Activated effector memory CD4-positive, alpha-beta T cell treated with anti-CD3 and anti-CD28 coated beads, Interleukin-2, amount 50 U/mL, for 16 hours (primary cell): ENCODE measurements at places on chromosomes 7 and 10.

DNA sequence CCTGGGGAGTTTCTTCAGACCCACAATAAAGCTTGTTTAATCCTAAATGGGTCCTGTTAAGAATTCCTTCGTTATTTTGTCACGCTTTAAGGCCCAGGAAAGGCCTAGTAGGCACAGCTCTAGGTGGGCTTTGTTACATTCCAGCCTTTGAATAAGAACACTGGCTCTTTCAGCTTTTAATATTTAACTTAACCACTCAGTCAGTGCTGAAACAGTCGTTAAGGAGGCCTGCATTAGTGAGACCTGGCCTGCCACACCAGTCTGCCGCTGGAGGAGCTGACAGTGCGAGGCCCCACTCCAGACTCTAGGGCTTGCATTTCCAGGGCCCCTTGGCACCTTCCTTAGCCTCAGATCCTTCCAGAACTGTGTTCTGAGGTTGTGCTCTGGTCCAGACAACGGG lies 351.4 kb downstream of the GLRX3 start:
- DNase-seq, result peak; percentile 19

DNA sequence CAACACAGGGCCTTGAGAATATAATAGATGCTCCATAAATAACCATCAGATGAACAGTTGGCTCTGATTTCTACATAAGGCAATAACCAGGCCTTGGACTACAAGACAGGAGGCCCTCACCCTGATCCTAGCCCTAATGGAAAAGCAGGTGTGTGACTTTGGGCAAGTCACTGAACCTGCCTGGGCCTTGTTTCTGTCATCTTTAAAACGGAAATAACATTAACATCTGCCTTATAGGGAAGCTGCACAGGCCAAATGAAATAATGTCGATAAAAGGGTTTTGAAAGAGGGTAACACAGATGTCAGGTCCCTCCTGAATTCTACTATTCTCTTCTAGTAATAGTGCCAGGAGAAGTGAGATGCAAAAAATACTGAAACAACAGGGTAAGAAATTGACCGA lies 20.7 kb downstream of the PIK3AP1 start:
- no peak for DNase-seq

DNA sequence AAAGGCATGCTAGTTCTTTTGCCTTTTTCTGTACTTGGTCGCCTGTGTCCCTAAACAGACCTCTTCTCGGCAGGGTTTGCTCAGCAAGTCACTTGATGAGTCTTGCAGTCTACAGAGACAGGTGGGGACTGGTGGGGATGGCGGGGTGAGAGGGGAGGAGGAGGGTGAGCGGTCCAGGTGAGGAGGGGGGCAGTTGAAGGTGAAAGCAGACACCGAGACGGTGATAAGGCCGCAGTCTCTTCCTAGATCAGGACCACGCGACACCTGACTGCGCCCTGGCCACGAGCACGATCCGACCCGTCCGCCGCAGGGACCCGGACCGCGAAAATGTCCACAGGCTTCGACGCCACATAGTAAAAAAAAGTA lies 566 bp downstream of the ASNS start:
- DNase-seq, result no peak

- DNase-seq, result no peak
Measured at GRCh38 chr7:88437132-88437531, 130.4 kb upstream of the STEAP4 start.

DNA sequence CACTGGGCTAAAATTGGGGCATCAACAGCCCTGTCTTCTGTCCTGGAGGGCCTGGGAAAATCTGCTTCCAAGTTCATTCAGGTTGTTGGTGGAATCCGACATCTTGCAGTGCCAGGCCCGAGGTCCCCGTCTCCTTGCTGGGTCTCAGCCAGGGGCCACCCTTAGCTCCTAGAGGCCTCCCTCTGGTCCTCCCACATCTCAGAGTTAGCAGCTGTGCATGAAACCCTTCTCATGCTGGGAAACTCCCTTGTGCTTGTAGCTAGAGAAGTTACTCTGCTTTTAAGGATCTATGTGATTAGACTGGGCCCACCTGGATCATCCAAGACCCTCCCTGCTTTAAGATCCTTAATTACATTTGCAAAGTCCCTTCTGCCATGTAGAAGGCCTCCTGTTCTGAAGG lies 15.3 kb downstream of the HIP1 start:
- DNase-seq, result no peak

DNA sequence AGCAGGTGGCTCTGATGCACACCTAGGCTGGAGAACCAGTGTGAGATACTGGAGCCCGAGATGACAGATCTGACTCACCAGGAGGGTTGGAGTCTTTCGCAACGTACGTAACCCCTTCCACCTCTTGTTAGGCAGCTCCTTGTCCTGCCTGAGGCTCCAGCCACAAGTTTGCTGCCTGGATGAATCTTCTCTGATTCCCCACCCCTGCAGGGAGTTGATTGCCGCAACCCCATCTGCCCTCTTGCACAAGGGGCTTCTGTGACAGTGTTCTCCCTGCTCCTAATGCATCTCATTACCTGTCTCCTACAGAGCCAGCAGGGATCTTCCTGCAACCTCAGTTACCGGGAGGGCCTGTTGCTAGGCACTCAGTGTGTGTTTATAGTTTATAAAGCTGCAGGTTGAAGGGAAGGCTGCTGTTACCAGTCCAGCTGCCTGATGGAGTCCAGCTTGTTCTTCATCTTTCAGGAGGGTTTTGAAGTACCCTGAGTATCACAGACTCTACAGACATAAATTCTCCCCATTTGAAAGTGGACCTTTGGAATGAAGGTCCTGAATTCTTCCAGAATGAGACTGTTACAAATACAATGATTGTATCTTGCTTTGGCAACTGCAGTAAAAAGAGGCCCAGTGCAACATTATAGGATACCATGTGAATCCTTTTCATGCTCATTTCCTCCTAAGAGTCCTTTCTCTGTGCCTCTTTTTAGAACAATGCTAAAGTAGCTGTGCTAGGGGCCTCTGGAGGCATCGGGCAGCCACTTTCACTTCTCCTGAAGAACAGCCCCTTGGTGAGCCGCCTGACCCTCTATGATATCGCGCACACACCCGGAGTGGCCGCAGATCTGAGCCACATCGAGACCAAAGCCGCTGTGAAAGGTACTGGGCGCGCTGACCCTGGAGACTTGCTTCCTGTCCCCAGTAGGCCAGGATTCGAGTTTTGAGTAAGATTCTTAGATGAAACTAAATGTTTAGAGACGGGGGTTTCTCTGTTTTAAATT lies 6.5 kb downstream of the MDH2 start:
- no peak for DNase-seq

GRCh38 chr10:31000867-31001266 lies 30.8 kb downstream of the ZNF438 start:
- DNase-seq, result no peak

GRCh38 chr10:78518224-78518623 lies 484.6 kb downstream of the RPS24 start:
- no peak for DNase-seq

DNA sequence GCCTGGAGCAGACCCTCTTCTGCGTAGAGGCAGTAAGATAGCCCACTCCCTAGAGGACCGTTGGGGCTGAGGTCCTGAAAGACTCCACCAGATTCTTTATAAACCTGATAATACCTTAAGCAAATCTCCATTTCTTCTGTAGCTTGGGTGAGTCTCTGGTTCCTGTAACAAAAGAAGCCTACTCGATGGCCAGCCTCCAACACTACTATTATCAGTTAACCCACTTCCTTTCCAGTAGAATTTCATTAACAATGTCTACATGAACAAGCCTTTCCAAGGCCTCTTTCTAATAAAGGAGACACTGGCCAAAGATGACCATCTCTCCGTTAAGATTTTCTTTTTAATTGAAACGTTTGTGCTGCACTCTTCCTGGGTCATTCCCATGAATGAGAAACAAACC lies 201.7 kb upstream of the KCTD7 start:
- DNase-seq, result no peak

DNA sequence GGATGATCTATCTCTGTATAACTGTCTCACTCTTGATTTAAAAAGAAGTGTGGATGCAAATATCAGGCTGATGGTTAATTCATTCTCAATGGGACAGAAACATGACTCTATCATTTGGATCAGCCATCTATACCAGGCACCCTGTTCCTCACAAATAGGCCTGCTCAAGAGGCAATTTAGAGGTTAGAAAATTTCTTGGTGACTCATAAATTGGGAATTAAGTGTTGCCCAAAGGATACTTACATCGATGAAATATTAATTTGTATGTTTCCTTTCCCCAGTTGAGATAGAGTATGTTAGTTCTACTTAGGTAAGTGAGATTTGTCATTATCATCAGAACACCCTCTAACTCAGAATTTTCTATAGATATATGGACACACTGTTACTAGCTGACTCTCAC lies 57.7 kb downstream of the PRSS58 start:
- no peak for DNase-seq

GRCh38 chr10:98240524-98240923 lies 27.5 kb downstream of the LOXL4 start:
- no peak for DNase-seq

DNA sequence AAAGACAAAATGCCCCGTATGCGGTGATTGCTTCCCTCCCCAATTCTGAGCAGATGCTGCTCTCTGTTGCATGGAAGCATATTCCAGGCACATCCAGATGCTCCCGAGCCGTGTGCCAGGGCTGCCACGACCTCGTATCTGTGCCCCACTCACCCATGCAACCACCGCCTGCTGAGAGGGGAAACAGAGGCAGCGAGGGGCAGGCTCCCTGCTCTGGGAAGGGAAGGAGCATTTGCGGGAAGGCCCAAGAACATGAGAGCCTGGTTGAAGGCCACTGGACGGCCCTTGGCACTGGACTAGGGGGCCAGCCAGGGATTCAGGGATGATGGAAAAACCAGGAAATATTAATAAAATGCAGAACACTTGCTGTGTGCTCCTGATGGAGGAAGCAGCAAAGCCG lies 89.4 kb downstream of the CTBP2 start:
- no peak for DNase-seq

DNA sequence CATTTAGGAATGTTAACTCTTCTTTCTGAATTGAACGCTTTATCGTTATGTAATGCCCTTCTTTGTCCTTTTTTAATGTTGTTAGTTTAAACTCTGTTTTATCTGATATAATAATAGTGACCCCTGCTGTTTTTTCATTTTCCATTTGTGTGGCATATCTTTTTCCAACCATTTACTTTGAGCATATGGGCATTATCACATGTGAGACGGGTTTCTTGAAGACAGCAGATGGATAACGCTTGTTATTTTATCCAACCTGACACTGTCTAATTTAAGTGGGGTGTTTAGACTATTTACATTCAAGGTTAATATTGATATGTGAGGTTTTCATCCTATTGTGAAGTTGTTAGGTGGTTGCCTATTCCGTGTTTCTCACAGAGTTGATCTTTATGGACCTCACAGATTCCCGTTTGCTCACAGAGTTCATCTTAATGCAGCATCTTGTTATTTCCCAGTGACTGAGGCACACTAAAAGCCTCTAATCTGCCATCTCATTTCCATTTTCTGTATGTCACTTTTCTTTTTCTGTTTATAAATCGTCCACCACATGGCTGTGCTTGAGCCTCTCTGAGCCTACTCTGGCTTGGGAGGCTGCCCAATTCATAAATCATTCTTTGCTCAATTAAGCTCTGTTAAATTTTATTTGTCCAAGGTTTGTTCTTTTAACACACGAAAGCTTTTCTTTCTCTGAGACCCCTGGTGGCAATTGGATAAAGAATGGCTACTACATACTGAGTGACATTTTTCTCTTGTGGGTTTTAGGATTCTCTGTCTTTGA lies 286.2 kb downstream of the HTR7 start:
- no peak for DNase-seq

DNA sequence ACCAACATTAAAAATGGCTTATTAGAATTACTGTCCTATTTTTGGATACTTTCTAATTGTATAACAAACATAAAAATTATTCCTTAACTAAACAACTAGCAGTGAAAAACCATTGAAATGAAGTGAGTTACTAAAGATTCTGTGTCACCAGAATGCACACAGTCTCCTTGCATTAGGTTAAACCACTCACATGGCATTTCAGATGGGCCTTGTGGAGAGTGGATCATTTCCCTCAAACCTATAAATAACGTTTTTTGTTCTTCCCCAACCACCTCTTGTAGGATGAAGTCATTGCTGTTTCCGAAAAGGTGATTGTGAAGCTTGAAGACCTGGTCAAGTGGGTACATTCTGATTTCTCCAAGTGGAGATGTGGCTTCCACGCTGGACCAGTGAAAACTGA lies 38.4 kb downstream of the ARID5B start:
- DNase-seq, result no peak

DNA sequence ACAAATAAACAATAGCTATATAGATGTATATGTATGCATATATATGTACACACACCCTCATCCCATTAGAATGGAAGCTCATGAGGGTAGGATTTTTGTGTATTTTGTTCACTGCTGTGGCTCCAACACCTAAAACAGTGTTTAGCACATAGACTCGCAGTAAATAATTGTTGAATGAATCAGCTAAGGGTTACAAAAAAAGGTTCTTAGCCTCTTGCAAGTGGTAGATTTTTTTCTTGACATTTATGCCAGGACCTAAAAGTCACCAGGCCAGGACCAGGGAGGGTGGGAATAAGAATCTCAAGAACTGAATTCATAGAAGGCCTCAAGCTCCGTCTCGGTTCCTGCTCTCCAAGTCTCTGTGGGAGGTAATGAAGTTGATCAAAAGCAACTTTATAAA lies 82.5 kb upstream of the CAPZA2 start:
- no peak for DNase-seq

DNA sequence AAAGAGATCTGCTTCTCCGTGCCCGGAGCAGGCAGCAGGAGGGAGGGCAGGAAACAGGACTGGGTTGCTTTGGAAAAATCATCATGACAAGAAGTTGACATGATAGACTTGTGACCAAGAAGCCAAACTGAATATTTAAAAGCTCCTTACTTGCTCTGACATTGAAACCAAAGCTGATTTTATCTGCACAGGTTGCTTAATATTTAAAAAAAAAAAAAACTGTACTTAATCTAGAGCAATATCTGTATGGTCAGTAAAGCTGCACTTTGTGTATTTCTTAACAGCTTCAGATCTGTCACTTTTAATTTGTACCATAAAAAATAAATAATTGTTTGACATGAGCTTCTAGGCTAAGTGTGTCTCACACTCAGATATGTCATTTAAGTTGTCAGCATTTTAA lies 97.9 kb upstream of the YAE1 start:
- DNase-seq, result no peak

DNA sequence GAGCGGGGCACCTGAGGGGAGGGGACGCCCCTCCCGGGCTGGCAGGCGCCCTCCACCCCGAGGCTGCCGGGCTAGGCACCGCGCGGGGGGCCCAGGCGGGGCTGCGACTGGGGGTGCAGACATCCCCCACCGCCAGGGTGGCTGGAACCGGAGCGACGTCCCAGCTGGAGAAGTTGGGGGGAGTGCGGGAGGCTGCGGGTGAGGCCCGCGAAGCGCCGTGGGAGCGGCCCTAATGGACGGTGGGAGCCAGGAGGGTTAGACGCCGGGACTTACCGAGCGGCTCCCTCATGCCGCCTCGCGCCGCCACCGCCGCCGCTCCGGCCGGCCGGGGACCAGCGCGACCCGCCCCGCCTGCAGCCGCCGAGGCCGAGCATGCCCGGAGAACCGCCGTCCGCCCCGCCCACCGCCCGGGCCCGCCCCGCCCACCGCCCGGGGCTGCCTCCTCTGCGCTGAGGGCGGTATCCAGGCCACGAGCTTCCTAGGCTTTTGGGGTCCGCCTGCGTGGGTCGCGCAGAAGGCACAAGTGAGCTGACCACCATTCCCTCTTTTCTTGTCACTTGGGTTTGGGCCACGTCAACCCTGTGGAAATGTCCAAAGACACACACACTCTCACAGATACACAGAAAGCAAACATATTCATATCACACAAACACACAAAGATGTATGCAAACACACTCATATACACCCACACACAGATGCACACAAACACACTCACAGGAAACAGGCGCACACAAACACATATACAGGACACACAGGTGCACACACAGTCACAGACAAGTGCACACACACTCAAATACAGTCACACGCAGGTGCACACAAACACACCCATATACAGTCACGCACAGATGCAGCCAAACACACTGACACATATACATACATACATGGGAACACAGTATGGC lies at the start of gene JCAD:
Gene JCAD, minus strand, starts transcription at position 378 of the 899 bp plus-strand sequence. CDS start 11,774 bp downstream, outside the sequence.
- DNase-seq, result peak; percentile 78
